ENCODE measurements at places on chromosomes 16 and 17.
A peak's percentile ranks its signal among the peaks of the same experiment; 100 is the strongest.

GRCh38 chr17:58402047-58402446, 15.3 kb downstream of the RNF43 start:
- peak; percentile 47 for DNase-seq

GRCh38 chr16:79437764-79438751, 162.5 kb downstream of the MAF start:
- DNase-seq = peak; percentile 0

DNA sequence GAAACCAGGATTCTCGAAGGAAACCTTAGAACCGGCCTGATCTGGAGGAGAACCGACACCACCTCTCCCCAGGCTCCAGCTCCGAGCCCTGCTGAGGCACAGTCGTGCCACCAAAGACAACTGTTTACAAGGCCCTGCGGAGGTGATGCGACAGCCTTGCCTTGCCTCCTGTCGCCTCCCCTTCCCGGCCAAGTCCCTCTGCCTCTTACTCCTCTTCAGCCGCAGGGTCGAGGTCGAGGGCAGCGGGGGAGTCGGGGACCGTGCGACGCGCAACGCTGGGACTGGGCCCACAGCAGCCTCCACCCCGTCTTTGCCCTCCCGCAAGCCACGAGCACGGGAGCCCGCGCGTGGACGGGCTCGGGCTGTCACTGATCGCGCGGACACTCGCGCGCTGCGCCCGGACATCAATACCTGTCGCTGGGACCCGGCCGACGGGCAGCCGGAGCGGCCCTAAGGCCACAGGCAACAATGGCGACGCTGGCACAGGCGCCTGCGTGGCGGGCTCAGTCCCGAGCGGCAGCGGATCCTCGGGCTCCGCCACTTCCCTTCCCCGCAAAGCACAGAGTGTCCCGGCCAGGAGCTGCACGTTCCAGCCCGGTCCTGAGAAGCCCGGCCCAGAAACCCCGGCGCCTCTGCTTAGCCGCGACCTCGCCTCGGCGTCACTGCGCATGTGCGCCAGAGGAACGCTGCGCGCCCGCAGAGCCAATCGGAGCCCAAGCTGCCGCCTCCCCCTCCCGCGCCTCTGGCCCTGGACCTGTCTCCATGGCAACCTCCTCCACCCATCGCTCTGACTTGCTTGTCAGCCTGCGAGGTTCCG, at the start of gene ZNF287:
Gene ZNF287, minus strand, starts transcription at position 664 of the 817 bp plus-strand sequence. CDS start 1,473 bp downstream, outside the sequence.
- peak; percentile 87 for DNase-seq

GRCh38 chr17:20271011-20271610, 196.2 kb downstream of the LGALS9B start:
- no peak for DNase-seq

DNA sequence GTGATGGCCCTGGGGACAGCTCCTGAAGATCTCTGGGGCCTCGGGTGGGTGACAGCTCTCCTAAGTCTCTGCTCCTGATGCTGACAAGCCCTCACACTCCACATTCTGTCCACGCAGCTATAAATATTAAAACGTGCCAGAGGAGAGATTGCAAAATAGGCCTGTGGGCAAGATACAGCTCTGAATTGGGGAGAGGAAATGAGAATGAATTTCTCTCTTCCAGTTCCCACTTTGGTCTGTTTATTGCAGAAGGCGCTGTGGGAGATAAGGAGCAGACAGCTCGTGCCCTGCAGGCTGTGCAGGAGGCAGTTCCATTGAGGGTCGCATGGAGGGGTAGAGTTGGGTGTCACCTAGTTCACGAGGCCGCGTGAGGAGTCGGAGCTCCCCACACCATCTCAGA, 87.5 kb upstream of the SDK2 start:
- no peak for DNase-seq

DNA sequence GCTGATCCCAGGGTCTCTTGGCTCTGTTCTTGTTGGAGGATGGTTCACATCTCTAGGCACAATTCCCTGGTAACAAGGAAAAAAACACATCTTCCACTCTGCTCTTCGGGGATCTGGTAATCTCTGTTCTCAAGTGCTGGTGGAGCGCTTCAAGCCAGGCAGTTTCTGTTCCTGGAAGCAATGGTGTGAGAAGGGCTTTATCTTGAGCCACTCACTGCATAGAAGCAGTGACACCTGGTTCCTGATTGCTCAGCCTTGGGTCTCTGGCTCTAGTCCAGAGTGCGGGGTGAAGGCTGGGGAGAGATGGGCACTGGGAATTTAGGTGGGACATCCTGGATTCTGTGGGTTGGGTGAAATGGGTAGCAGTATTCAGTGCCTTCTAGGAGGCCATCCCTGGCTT, 14.1 kb downstream of the AKAP1 start:
- DNase-seq = no peak

- peak; percentile 4 for DNase-seq
Measured at GRCh38 chr17:5888811-5889210, 181.4 kb upstream of the WSCD1 start.

- DNase-seq = no peak
Measured at GRCh38 chr17:56172517-56172982, 19.3 kb downstream of the ANKFN1 start.

- DNase-seq = no peak
Measured at GRCh38 chr16:8474587-8474986, 115.7 kb downstream of the TMEM114 start.

DNA sequence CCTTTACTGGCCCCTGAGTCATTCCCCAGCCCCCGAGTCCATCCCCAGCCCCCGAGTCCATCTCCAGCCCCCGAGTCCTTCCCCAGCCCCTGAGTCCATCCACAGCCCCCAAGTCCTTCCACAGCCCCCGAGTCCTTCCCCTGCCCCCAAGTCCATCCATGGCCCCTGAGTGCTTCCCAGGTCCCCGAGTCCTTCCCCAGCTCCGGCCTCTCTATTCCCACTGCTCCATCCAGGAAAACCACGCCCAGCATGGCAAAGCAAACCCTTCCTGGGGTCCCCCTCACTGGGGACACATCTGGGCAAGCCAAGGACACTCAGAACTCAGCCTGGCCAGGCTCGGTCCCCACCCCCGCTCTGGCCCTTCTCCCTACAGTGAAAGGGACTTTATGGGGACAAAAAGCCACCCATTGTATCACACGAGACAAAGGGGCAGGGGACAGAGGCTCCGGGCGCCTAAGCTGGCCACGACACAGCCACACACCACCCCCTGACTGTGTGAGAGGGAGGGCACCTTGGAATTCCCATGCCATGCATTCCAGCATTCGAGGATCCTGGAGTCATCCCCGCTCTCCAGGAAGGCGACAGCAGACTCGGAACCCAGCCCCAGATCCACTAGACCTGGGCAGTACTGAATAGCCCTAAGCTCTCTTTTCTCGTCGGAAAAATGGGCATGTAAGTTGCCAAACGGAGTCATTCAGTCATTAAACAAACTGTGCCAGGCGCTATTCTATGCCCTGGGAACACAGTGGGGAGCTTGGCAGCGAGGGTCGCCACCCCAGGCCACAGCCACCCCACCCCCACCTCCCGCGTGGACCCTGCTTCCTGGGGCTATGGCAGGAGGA, 14.0 kb downstream of the PLLP start:
- no peak for DNase-seq

DNA sequence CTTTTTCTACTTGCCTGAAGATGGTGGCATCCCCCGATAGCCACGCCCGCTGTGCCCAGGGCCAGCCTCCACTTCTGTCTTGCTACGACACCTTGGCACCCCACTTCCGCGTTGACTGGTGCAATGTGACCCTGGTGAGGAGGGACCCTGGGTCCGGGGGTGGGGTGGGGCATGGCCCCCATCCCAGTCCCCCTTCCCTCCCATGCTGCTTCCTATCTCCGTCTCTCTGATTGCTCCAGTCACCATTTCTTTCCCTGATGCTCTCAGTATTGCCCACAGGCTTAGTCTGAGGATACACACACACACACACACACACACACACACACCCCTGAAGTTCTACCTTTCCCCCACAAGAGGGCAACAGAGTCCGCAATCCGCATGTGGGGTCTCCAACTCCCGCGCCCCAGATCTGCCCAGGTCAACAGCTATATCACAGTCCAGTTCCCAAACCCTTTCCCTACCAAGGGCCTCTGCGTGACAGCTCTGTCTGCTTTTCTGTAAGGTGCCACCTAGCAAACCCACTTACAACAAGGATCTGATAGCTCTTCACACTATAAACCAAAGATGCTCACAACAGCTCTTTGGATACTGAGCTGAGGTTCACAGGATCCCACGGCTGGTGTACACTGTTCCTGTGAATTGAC, 3.4 kb downstream of the SGCA start:
- DNase-seq = peak; percentile 76

DNA sequence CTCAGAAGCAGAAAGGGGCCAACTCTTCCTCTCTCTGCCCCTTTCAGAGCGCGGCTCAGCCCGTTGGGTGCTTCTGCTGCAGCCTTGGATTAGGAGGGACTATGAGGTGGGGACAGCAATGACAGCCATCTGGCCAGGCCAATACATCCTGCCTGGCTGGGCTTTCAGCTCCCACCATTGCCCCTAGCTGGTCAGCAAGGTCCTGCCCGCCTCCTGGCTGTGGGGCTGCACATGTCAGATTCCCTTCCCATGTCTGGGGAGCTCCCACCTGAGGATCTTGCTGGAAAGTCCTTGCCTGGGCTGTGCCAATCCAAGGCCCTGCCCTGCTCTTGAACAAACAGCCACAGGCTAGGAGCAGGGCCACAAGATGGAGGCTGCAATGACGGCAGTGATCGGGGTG, 8.3 kb downstream of the TRIM65 start:
- DNase-seq = no peak

- DNase-seq = peak; percentile 50
Measured at GRCh38 chr16:54931120-54932014, 702 bp downstream of the IRX5 start.

DNA sequence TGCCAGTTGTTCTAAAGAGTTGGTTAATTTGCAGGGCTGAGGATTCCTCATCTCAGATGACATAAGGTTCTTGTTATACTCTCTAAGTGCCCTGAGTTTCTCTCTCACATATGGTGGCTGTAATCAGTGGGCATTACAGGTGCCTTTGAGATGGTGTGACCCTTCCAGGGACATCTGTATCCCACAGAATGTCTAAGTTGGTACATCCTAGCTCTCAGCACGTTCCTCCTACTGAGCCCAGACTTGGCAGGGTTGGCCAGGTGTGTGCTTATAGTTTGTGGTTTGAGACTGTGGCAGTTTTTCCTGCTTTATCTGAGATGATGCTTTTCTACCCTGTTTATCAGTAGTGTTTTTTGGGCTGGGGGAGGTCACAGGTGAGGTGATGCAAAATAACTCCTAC, 36.3 kb downstream of the SPECC1 start:
- DNase-seq = no peak

DNA sequence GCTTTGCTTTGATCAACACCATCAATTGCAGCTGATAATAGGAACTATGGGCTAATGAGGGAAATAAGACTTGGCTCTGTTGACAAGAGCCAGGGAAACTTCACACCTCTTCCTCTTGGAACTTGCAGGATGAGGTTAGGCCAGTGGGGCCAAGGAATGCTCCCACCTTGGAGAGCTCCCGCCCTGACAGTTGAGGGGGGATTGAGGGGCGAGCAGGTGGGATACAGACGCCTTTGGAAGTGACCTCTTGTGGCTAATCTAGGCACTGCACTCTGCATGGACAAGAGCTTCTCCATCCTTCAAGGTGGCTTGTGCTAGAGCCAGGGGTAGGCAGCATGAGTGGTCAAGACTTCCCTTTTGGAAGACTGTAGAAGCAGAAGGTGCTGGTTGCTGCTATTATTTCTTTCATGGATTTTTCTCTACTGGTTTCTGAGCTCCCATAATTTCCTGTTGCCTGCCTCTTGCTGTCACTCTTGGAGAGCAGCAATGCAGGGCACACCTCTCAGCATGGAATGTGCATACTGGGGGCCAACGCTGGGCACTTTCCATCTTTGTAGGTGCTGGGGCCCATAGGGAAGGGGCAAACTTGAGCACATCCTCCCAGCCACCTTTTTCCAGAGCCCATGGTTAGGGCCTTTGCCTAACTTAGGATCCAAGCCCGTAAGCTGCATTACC, 2.3 kb upstream of the PHF12 start:
- peak; percentile 43 for DNase-seq

DNA sequence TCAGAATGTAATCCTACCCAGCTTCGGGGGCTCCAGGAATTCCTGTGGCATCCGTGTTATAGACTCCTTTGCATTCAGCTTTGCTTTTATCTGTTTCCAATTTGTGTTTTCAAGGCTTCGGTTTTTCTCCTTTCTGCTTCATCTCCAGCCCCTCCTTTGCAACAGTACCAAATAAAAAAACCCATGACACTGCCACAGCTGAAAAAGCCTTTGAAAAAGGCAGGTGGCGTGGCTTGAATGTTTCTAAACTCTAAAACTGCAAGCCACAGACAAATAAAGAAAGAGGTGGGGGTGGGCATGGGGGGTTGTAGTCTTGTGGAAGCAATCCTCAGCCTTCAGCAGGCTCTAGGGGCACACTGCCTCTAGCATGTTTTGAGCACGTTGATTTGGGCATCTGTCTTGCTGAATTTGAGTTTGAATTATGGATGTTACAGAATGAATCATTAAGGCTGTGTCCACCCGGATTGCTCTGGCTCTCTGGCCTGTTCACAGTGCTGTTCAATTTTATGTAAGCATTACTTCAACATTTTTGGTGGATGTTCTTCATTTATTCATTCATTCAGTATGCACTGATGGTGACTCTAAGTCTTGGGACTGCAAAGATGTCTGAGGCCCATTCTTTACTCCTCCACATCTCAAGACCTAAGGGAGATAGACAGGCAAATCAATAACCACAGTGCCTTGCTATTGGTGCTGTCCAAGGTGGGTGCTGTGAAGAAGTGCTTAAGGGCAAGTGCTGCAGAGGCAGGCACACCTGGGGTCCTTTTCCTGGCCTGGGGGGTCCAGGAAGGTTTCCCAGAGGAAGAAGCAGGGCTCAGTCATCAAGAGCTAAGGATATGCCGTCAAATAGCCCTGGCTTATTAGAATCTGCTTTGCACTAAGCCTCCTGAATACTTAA, 77.4 kb downstream of the CDH13 start:
- no peak for DNase-seq

DNA sequence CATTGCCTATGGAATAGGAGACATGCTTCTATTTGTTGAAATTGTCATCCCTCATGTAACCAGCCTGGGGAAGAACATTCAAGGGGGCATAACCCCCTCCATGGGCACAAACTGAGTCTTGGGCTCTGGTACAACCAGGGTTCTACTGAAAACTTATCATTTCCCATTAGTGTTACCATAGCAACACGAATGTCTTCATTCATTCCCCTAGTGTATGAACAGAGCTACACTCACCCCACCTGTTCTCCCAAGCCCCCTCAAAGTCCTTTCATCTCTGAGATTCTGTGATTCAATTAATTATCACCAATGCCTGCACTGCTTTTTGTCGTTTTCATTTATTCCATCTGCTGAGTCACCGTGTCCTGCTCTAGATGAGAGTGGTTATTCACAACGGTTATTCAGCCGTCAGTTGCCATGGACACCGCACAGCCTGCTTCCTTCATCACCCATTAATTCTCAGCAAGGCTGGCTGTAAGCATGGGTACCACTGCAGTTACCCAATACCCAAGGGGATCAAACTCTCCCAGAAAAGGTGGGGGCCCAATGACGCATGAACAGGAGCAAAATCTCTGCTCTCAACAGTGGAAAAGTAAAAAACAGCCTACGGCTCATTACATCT, 1.6 kb upstream of the GAST start:
- peak; percentile 70 for DNase-seq

GRCh38 chr16:35365675-35366074, 1906.3 kb downstream of the TP53TG3F start:
- DNase-seq = no peak

Measured in astrocyte of the spinal cord (primary cell).